Fibroblast of the conjunctiva (primary cell): ENCODE measurements at places on chromosomes 5 and 9.

- DNase-seq: no peak
These were observed 288.3 kb upstream of the NR4A3 start for GRCh38 chr9:99533421-99533820.

DNA sequence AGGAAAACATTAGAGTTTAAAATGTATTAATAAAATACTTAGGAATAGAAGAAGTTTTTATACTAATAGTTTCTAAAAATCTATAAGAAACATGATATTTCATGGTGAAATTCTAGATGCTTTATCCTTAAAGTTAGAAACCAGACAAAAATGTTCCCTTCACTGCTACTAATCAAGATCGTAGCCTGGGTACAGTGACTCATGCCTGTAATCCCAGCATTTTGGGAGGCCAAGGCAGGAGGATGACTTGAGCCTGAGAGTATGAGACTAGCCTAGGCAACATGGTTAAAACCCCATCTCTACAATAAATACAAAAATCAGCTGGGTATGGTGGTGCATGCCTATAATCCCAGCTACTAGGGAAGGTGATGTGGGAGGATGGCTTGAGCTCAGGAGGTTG lies 30.4 kb upstream of the KLF9 start:
- no peak for DNase-seq

DNA sequence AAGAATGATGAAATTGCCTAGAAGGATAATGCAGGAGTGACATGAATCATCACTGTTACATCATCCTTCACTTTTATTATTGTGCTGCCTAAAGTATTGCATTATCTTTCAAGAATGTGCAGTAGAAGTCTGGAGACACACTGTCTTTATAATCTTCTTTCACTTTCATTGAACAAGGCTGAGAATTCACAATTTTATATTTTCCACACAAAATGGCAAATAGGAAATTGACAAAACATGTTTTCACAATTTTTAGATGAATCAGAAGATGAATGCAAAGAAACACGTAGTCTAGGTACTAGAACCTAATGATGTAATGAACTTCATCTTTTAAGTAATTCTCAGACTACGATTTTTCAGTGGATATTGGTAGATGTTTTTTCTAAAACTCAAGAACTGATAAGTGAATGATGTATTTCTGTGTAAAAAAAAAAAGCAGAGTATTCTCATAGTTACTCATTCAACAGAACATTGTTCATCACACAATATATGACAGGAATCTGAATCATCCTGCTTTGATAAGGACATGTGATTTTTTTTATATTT lies 131.5 kb upstream of the GRHPR start:
- peak; percentile 88 for DNase-seq

- DNase-seq: no peak
These were observed 216.3 kb downstream of the ISL1 start for GRCh38 chr5:51599587-51599986.

GRCh38 chr5:68015381-68016302 lies 199.9 kb upstream of the PIK3R1 start:
- DNase-seq: no peak

GRCh38 chr5:113027431-113027830 lies 50.8 kb downstream of the DCP2 start:
- DNase-seq: no peak

DNA sequence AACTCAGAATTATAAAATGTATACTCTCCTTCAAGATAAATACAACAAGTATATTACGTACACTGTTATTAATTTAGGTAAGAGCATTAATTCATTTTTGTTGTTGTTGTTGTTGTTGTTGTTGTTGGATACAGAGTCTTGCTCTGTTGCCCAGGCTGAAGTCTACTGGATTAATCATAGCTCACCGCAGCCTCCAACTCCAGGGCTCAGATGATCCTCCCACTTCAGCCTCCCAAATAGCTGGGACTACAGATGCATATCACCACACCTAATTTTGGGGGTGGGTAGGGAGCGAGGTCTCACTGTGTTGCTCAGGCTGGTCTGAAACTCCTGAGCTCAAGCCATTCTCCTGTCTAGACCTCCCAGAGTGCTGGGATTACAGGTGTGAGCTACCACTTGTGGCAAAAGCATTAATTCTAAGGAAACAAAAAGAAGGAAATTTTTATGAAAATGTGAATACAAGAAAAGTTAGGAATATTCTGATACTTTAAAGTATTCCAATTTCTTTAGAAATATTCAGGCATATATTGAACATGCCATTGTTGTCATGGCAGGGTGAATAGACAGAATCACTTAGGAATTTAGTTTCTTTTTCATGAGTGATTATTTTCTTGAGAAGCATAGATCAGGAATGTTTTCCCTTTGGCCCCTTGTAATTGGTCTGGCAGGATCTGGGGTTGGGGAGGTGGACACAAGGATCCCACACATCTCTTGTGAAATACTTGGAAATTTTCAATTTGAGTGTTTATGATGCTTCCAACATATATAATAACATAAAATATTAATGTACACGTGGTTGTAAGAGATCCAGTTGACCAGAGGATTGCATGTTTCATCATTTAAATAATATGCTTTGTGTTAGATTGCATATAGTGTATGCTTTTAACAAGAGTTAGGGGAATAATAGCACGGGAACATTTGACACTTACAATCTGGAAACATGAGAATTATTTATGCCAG lies 263.6 kb downstream of the FANCC start:
- DNase-seq: no peak

DNA sequence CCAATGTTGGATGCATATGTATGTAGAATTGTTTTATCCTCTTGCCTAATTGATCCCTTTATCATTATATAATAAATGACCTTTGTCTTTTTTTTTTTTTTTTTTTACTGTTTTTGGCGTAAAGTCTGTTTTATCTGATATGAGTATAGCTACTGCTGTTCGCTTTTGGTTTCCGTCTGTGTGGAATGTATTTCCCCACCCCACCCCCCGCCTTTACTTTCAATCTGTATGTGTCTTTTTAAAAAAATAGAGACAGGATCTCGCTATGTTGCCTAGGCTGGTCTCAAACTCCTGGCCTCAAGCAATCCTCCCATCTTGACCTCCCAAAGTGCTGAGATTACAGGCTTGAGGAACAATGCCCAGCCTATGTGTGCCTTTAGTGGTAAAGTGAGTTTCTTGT lies 11.3 kb downstream of the AHRR start:
- no peak for DNase-seq

DNA sequence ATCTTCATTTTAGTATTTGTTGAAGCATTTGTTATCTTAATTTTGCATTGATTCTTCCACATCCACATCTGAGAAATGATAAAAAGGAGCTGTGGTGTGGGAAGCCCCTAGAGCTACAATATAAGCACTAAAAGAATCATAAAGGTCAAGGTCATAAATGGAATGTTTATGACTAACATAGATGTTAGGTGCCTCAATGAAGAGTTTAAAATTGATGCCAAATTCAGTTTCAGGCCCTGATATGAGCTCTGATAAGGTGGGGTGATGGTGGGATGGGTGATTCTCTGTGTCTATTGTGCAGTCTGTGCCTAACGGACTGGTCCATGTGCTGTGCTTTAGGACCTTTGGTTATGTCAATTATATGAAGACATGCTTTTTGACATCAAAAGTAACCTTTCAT lies 61.2 kb upstream of the CAMK4 start:
- no peak for DNase-seq

DNA sequence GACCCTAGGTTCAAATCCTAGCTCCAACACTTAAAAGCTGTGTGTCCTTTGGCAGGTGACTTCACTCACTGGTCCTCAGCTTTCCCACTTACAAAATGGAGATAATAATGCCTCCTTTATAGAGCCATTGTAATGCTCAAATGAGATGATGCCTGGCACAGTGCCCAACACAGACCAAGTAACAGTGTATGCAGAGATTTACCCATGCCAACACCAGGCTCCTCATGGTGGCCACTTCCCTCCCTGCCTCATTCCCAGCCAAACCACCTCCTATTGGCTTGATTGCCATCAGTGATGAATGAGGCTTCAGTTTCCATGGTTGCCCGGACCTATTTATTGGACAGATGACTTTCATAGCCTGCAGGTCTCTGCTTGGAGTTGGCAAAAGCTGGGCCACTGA lies 469.4 kb downstream of the CDK5RAP2 start:
- DNase-seq: no peak

GRCh38 chr9:34072868-34073590 lies 24.3 kb upstream of the UBAP2 start:
- DNase-seq: peak; percentile 79

DNA sequence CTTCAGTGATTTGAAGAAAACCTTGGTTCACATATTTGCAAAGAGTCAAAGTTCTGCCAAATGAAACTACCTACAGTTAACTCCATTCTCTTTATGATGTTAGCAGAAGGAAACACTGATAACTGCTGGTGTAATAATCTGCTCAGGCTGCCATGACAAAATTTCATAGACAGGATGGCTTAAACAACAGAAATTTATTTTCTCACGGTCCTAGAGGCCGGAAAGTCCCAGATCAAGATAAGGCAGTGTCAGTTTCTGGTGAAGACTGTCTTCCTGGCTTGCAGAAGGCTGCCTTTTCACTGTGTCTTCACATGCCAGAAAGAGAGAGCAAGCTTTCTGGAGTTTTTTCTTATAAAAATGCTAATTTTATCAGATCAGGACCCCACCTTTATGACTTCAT lies 102.4 kb upstream of the PARP8 start:
- DNase-seq: no peak

- DNase-seq: no peak
These were observed 10.2 kb downstream of the CMYA5 start for GRCh38 chr5:79699763-79700400.

- no peak for DNase-seq
These were observed 11.1 kb downstream of the NR5A1 start for GRCh38 chr9:124496075-124496449.

GRCh38 chr5:72328172-72328571 lies 8.0 kb downstream of the PTCD2 start:
- peak; percentile 46 for DNase-seq

DNA sequence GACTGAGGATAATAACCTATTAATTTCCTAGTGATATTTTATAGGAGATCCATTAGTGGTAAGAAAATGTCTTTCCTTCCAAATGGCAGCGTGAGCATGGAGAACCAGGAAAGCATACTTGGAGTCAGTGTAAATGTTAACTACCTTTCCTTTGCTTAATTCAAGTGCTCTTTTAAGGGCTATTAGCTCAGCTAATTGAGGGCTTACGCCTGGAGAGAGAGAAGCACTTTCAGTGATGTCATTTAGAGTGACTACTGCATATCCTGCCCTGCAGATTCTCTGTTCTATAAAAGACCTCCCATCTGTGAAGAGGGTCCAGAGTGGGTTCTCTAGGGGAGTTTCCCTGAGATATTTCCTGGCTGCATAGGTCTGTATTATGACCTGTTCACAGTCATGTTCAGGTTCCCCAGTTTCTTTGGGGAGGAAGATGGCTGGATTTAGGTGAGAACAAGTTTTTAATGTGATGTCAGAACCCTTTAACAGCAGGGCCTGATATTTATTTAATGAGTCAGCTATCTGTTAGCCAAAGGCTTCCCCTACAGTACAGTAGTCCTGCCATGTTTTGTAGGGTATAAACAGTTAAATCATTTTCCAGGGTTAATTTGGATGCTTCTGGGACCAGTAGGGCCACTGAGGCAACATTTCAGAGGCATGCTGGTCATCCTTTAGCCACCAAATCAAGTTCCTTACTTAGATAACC lies 89.6 kb downstream of the TRIM36 start:
- DNase-seq: no peak

- peak; percentile 91 for DNase-seq
These were observed 136.9 kb upstream of the ANKH start for GRCh38 chr5:15008476-15008875.

GRCh38 chr5:147474140-147474539 lies 35.7 kb downstream of the DPYSL3 start:
- DNase-seq: no peak

GRCh38 chr5:73152411-73153388 lies 20.3 kb upstream of the TMEM174 start:
- DNase-seq: no peak

DNA sequence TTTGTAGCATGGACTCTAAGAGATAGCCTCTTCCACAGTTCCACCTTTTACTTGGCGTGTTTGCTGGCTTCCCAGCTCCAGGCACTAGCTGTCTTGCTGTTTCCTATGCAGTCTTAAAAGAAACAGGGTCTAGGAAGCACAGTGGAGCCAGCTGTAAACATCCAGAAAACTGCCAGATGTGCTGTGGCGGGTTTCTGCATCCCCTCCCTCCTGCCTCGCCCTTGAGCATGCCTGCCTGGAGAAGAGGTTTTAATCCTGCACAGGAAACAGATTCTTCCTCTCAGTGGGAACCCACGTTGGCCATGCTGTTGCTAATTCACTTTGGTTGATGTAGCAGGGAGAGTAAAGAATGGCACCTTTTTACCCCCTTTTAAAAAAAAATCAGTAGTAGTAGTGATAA lies 121.3 kb downstream of the RPS23 start:
- no peak for DNase-seq

DNA sequence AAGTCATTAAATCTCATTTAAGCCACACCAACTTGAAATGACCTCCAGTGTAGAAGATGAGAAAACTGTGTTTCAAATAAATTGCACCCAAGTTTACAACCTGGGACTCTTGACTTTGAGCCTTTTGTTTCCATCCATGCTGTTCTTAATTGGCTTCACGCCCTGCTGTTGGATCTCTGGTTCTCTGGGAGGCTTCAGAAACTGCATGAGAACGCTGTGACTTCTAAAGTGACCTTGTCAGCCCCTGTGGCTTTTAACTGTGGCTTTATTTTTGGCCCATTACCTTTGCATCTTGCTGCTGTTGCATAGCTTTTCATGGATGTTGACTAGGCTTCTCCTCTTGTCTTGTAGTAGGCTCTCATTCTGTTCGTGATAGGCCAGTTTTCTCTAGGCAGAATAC lies 29.3 kb downstream of the TNFAIP8 start:
- DNase-seq: no peak

DNA sequence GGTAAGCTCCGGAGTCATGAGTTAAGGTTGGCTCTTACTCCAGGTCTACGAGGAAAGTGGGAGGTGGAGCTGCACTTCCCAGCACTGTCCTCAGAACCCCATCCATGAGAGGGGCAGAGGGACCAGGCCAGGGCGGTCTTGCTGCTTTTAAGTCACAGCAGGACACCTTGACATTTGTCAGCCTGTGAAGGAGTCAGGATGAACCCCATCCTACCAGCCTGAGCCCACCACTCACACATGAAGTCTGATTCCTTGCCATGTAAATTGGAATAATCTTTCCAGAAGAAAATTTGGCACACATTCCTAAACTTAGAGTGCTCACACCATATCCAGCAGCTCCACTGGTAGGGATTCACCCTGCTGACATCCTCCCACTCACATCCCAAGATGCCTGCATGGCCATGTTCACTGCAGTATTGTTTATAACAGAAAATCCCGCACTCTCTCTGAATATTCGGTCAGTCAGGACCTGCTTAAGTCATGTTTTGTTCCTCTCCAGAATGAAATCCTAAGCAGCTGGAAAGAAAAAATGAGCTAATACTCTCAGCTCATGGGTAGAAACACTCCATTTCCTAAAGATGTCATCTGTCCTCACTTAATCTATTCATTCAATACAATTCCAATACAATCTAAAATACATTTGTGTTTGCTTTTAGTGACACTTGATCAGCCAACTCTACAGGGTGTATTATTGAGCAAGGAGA lies 79.3 kb upstream of the COL5A1 start:
- no peak for DNase-seq

DNA sequence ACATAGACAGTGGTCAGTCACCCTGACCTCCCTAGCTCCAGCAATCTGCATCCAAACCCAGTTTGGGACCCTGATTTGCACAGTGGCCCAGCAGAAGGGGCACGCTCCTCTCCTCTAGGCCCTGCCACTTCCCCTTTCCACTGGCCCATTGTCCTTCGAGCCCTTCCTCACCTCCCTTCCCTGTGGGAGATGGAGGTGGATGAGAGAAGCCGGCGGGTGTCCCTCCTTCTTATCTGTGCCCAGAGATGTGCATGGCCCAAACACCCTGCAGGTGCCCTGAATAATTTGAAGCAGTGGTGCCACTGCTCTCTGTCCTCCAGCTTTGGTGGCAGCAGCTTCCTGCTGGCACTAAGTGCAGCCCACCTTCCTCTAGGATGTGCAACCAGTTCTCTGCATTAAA lies 140.0 kb downstream of the BARX1 start:
- DNase-seq: no peak
